ENCODE measurements at places on chromosomes 2 and 18. TPM values are rescaled to one million over a fixed set of nuclear protein-coding genes. Genes with fewer than 3 reads are reported as not detected.

STEAP3 gene
- 27.3 TPM for total RNA-seq

CNDP2 gene
- 34.7 TPM for total RNA-seq

PXDN gene
- 272 TPM for total RNA-seq

ZNF892 gene
- total RNA-seq: 2.2 TPM

MGAT4A gene
- total RNA-seq: not detected

REG1A gene
- total RNA-seq: not detected

LRRTM1 gene
- total RNA-seq: not detected

XIRP2 gene
- 0.12 TPM for total RNA-seq

BCL11A gene
- not detected for total RNA-seq

SERPINB2 gene
- 20.5 TPM for total RNA-seq

DSG1 gene
- total RNA-seq: not detected

LYPD6B gene
- total RNA-seq: 21.6 TPM
